ENCODE measurements at places on chromosomes 1 and 21. TPM values are rescaled to one million over a fixed set of nuclear protein-coding genes. Genes with fewer than 3 reads are reported as not detected.

Gene CA6
- not detected for total RNA-seq

Gene IL20
- not detected for total RNA-seq

Gene TCEA3
- not detected for total RNA-seq

Gene PLPPR4
- total RNA-seq = not detected

GRCh38 chr1:28036431-28036830 is 52.0 kb downstream of the EYA3 start:
- no peak for DNase-seq

DNA sequence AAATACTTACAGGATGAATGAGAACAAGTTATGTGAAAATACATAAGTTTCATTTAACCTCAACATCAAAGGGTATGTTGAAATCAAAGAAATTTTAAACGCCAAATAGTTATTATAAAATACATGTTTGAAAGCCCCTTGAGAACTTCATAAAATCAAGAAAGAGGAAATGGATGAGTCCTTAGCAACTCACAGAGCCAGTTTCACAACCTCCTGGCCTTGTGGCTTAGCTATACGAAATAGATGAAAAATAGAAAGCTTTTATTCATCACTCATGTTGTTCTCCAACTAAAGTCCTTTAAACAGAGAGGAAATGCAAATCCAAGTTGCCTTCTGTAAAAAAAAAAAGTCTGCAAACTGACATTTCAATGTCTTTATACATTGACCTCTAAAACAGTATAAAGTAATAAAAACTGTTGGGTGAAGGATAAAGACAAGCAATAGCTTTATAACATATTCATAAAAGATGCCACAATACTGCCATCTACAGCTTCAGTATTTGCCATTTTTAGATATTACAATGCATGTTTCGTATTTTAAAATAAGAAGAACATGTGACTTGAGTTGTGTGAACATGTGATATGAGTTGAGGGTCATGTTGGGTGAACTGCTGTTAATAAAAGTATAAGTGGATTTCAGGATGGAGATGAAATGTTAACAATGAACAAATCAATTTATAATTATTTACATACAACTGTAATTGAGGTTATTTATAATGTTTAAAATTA is 847.8 kb downstream of the MRPL39 start:
- DNase-seq = no peak

DNA sequence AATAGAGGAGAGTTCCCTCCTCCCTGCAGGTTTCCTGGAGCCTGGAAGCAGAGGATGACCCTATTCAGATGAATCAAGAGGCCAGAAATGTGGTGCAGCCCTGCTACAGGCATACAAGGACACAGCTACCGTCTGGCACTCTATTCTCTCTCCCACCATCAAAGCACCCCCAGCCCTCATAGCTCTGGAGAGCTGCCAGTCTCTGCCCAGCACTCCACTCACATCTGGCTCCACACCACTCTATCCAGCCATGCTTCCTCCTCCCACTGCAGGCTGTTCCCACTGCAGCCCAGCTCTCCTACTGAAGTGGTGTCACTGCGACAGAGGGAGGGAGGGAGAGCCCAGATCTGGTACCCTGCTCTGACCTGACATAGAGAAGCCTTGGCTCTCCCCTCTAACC is 18.4 kb downstream of the SYT2 start:
- DNase-seq = no peak

DNA sequence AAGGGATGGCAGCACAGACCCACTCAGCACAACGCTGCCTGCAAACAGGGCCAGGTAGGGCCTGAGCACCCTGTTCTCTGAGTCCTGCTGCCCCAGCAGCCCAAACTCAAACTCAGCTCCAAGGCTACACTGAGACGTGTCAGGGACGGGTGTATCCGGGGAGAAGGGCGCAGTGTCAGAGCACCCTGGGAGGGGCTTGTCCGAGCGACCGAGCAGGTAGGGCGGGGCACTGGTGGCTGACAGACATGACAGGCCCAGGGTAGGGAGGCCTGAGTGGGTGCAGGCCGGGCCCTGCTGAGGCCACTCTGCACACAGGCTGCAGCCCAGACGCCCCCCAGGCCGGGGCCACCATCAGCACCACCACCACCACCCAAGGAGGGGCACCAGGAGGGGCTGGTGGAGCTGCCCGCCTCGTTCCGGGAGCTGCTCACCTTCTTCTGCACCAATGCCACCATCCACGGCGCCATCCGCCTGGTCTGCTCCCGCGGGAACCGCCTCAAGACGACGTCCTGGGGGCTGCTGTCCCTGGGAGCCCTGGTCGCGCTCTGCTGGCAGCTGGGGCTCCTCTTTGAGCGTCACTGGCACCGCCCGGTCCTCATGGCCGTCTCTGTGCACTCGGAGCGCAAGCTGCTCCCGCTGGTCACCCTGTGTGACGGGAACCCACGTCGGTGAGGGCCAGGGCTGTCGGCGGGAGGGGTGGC is 5.5 kb downstream of the SCNN1D start:
- no peak for DNase-seq

GRCh38 chr1:43569175-43569574 is 38.5 kb downstream of the PTPRF start:
- peak; percentile 55 for DNase-seq

GRCh38 chr1:208203127-208203847 is 40.9 kb downstream of the PLXNA2 start:
- DNase-seq = no peak

- no peak for DNase-seq
Observed at GRCh38 chr1:240031009-240031408, 60.7 kb upstream of the FMN2 start.

GRCh38 chr1:228850141-228851100 is 115.1 kb downstream of the RHOU start:
- peak; percentile 50 for DNase-seq

- DNase-seq = no peak
Observed at GRCh38 chr1:29939079-29939478, 702.8 kb downstream of the PTPRU start.

GRCh38 chr1:235878082-235878811 is 11.5 kb upstream of the LYST start:
- no peak for DNase-seq

DNA sequence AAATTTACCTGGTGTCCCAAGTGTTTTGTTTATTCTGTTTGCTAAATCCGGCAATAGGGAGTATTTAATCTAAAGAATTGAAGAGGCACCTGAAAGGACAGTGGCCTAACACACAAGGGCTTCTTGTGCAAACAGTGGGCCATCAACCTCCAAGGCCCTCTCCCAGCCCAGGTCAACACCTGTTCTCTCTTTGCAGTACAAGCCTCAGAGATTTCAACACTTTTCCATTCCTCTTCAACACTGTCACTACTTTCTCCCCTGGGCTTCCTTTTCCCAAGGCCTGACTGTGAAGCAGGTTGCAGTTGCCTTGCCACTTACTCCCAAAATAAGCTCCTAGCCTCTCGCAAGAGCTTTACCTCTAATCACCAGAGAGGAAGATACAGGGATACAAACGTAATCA is 3.2 kb upstream of the SNAPIN start:
- no peak for DNase-seq

Data from hematopoietic multipotent progenitor cell (in vitro differentiated cells).